A549 treated with Hydrocortisone at 1 μM for 4 hours (cell line): ENCODE measurements at places on chromosomes 1 and 21. TPM values are rescaled to one million over a fixed set of nuclear protein-coding genes. Genes with fewer than 3 reads are reported as not detected.

The LCE2B gene
- not detected in 5 replicates for total RNA-seq

The SPOCD1 gene
- total RNA-seq, result 3.6 to 4.9 TPM (median 3.9 TPM) in 5 replicates

The BARHL2 gene
- total RNA-seq, result not detected in 5 replicates

The MCOLN3 gene
- total RNA-seq, result 3.5 to 4.4 TPM (median 3.8 TPM) in 5 replicates

The LCE2A gene
- total RNA-seq, result not detected in 5 replicates
